Mesothelial cell of epicardium (in vitro differentiated cells): ENCODE measurements at places on chromosomes 4 and X. TPM values are rescaled to one million over a fixed set of nuclear protein-coding genes. Genes with fewer than 3 reads are reported as not detected.

DNA sequence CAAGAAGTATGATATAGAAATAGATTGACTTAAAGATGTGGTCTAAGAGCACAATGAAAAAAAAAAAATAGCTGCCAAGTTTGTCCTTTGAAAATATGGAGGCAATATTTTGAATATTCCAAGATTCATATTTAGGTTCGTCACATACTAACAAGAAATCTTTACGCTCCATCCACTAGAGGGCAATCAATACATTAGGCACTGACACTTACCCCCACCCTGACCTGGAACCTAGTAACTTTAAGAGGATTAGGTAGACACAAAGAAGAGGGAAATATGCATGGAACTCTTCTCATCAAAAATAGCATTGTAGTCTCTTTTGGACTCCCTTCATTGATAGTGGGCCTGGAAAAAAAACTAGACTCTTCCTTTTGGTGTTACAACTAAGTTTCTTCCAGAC, 1108.1 kb downstream of the PCDH19 start:
- no peak for DNase-seq

The AWAT2 gene
- not detected in 3 replicates for total RNA-seq

The RENBP gene
- 7.2 to 8.5 TPM (median 7.2 TPM) in 3 replicates for total RNA-seq

The ADGRG4 gene
- not detected in 3 replicates for total RNA-seq

- no peak for DNase-seq
Observed at GRCh38 chr4:75717408-75717807, 7.0 kb upstream of the USO1 start.

- no peak for DNase-seq
Observed at GRCh38 chr4:102564399-102565059, 63.4 kb downstream of the NFKB1 start.

The UGT2A1 gene
- total RNA-seq, result not detected in 3 replicates

The MSANTD1 gene
- 2.5 to 3.1 TPM (median 2.6 TPM) in 3 replicates for total RNA-seq

GRCh38 chr4:119518915-119519410, 109.6 kb downstream of the PDE5A start:
- no peak for DNase-seq

DNA sequence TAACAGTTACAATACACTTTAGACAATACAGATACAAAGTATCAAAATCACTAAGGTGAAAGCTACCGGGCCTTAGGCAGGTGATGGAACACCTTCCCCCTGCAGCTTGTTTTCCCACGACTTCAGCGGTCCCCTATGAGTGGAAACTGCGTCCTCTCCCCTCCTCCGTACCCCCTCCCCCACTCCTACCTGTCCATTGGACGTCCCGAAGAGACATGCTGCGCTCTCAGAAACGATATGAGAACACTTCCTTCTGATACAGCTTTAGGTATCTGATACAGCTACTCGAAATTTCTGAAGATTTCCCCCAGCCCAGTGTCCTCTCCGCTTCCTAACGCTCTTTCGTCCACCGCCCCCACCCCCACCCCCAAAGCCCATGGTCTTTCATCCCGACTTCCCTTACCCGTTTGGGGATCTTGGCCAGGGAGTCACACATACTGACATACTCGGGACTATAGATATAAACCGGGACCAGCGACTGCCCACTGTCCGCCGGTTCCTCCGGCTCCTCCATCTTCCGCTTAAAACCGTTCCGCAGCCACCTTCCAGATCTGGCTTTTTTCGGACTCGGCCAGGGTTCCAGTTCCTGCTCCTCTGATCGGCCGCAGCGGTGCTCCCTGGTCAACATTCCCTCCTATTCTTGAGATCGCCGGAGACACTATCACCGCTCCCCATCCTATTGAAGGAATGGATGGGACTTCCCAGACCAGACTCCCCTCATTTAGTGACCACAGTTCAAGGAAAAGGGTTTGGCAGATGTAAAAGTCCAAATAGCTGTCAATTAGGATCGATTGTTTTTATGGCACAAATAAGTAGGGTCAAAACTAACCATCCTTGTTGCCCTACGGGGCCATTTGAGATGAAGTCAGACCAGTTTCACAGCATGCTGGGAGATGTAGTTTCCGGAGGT, at the start of gene HDAC8:
Gene HDAC8 (minus strand): TSS at position 596 of the 910 bp plus-strand sequence. CDS start 82 bp downstream, at position 514.
- DNase-seq, result no peak

The CSAG1 gene
- not detected in 3 replicates for total RNA-seq

DNA sequence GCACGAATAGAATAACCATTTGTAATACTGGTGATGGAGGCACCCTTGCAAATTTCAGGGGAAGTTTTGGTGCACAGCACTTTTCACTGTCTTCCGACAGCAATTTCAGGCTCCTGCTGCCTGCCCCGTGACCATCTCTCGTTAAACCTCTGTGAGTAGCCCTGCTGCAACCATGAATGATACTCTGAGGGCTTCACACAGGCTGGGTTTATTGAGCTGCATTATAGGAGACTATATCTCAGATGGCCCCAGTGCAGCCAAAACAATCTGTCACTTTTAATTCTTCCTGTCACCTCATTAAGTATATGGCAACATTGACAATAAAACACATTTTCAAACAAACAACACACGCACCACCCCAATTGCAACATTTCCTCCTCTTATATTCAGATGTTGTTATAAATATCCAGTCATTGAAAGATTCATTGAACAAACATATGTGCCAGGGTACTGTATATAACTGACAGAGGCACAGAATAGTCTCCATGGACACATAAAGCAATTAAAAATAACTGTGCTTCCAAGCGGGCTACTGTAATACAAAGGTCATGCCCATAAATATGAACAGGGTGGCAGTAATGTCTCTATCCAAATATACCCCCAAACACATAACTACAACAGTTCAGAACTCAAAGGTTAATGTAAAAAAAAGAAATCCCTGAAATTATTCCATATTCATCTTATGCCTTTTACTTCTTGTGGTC, 477.0 kb downstream of the GBA3 start:
- no peak for DNase-seq

GRCh38 chr4:123380728-123381716, 15.6 kb upstream of the SPRY1 start:
- DNase-seq, result no peak
